ENCODE measurements at places on chromosomes 5 and 9. TPM values are rescaled to one million over a fixed set of nuclear protein-coding genes. Genes with fewer than 3 reads are reported as not detected.

Gene LHX3
- not detected for total RNA-seq

DNA sequence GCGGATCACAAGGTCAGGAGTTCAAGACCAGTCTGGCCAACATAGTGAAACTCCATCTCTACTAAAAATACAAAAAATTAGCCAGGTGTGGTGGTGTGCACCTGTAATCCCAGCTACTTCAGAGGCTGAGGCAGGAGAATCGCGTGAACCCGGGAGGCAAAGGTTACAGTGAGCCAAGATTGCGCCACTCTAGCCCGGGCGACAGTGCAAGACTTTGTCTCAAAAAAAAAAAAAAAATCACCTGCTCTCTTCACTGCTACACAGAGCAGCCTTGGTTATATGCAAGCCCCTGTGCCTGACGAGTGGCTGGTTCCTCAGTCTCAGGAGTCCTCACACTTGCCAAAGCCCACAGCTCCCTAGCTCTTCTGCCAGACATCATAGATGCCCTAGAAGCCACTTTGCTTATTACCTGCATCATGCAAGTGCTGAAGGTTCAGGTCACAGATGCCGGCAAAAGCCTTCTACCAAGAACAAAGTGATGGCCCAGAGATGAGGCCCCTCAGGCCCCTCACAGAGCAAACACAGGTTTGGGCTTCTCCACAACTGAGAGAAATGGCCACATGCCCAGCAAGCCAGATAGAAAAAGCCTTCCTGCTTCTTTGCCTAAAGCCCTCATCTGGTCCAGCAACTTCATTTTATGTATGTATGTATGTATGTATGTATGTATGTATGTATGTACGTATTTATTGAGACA, 176.4 kb downstream of the AUH start:
- H3K36me3 ChIP-seq: peaks cover 31% of the 10 kb centered on the region
- peaks cover 31% of the 10 kb centered on the region for H3K4me1 ChIP-seq
- H3K4me3 ChIP-seq: no peak overlapping the region
- no peaks in the 10 kb centered on the region for H3K27me3 ChIP-seq
- no peak overlapping the region for H3K27ac ChIP-seq

Gene ACTBL2
- total RNA-seq: not detected

Gene CDC25C
- total RNA-seq: 18.4 TPM

GRCh38 chr5:76137887-76138542, 54.8 kb downstream of the SV2C start:
- no peaks in the 10 kb centered on the region for H3K36me3 ChIP-seq
- peaks cover 33% of the 10 kb centered on the region for H3K27me3 ChIP-seq
- no peak overlapping the region for H3K4me3 ChIP-seq
- DNase-seq: no peak

- no peaks in the 10 kb centered on the region for H3K36me3 ChIP-seq
- DNase-seq: no peak
- peaks cover 15% of the 10 kb centered on the region for H3K27me3 ChIP-seq
- H3K4me3 ChIP-seq: no peak overlapping the region
Observed at GRCh38 chr5:135966165-135966564, 11.4 kb upstream of the LECT2 start.

- no peaks in the 10 kb centered on the region for H3K27me3 ChIP-seq
- H3K36me3 ChIP-seq: peaks cover 46% of the 10 kb centered on the region
- no peak for DNase-seq
- peaks cover 50% of the 10 kb centered on the region for H3K4me1 ChIP-seq
Observed at GRCh38 chr5:131265311-131265803, 1.5 kb downstream of the CDC42SE2 start.

DNA sequence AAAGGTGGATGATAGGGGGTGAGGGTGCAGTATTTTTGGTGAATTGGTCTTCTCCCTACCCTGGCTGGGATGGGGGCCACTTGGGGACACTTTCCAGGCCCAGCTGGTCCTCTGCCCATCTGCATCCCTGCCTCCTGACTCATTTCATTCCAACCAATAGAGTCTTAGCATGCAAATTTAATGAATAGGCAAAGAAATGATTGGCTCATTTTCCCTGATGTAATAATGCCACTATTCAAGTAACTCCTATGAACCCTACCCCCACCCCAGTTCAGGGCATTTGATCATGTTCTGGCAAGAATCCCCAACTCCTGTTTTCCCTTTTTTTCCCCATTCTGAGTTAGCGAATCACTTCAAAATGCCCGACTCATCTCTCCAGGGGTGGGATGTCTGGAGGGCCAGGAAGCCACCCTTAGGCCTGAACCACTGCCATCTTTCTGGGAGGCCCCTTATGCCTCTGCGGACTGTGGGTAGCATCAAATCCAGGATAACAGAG, 56.7 kb downstream of the PCDH1 start:
- peaks cover 30% of the 10 kb centered on the region for H3K27me3 ChIP-seq
- no peak overlapping the region for H3K4me3 ChIP-seq
- H3K4me1 ChIP-seq: no peaks in the 10 kb centered on the region
- no peak overlapping the region for H3K27ac ChIP-seq
- DNase-seq: no peak
- H3K36me3 ChIP-seq: no peaks in the 10 kb centered on the region

Gene HINT1
- 323 TPM for total RNA-seq

DNA sequence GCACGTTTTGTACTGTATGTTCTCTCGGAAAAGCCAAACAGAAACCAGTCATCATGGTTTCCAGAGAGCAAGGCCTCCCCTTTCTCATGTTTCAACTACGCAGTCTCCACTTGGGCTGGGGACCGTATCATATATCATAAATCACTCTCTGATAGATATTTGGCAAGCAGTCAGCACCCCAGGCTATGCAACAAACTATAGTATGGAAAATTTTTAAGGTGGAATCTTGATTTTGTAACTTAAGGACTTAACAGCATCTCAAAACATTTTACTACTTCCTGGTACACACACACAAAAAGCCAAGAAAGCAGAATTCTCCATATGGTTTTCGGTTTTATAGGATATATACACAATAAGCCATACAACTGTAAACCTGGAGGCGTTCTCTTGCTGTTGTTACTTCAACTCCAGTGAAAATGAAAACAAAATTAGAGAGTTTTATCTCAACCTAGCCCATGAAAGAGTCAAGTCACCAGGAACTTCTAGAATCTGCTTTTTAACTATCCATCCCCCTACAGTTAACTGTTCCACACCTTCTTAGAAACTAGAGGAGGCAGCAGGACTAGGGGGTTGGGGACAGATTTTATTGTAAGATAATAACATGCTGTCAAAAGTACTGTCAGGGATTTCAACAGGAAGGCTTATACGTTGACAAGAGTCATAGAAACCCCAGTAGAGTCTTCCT, 283.4 kb downstream of the NFIB start:
- no peaks in the 10 kb centered on the region for H3K36me3 ChIP-seq
- H3K27me3 ChIP-seq: no peaks in the 10 kb centered on the region
- H3K4me3 ChIP-seq: no peak overlapping the region
- no peaks in the 10 kb centered on the region for H3K4me1 ChIP-seq
- DNase-seq: no peak

DNA sequence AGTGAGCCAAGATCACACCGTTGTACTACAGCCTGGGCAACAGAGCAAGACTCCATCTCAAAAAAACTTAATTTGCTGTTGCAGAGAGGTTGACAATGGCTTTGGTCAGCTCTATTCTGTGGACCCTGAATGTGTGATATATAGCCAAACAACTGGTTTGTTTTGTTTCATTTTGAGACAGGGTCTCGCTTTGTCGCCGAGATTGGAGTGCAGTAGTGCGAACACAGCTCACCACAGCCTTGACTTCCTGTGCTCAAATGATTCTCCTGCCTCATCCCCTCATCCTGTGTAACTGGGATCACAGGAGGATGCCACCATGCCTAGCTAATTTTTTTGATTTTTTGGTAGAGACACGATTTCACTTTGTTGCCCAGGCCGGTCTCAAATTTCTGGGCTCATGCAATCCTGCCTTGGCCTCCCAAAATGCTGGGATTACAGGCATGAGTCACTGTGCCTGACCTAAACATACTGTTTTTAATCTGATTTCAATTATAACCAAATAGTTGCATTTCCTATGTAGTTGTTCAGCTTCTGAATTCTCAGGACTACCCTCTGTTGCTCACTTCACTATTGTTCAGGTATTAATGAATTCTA, 9.8 kb downstream of the RNF183 start:
- peaks cover 9% of the 10 kb centered on the region for H3K4me1 ChIP-seq
- H3K36me3 ChIP-seq: peaks cover 42% of the 10 kb centered on the region
- no peaks in the 10 kb centered on the region for H3K27me3 ChIP-seq
- H3K4me3 ChIP-seq: no peak overlapping the region
- H3K27ac ChIP-seq: no peak overlapping the region

DNA sequence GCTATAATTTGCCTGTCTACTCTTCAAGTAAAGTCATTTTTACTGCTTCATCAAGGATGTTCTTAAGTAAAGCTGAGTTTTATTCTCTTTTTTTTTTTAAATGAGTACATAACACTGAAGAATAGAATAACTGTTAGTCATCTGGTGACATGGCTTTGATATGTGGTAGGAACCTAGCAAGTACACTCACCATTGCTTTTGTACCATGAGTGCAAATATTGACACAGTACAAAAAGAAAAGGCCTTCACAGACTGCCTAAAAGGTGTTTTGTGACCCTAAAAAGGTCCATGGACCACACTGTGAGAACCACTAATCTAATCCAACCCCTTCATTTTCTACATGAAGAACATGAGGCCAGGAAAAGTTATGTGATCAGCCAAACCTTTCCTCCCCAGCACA, 55.0 kb downstream of the ECPAS start:
- no peaks in the 10 kb centered on the region for H3K27me3 ChIP-seq
- peaks cover 70% of the 10 kb centered on the region for H3K36me3 ChIP-seq
- peaks cover 15% of the 10 kb centered on the region for H3K4me1 ChIP-seq
- H3K4me3 ChIP-seq: no peak overlapping the region
- no peak overlapping the region for H3K27ac ChIP-seq
- DNase-seq: no peak

- H3K4me1 ChIP-seq: no peaks in the 10 kb centered on the region
- no peak for DNase-seq
- no peak overlapping the region for H3K27ac ChIP-seq
Observed at GRCh38 chr5:103589357-103589756, 26.8 kb upstream of the NUDT12 start.

Measured in activated CD4-positive, alpha-beta memory T cell treated with anti-CD3 and anti-CD28 coated beads, Interleukin-2, amount 10 ng/mL, durations not matched to agents 7 days and 5 days (primary cell).